Endodermal cell (in vitro differentiated cells): ENCODE measurements at places on chromosomes 2 and 18. TPM values are rescaled to one million over a fixed set of nuclear protein-coding genes. Genes with fewer than 3 reads are reported as not detected.
A peak's percentile ranks its signal among the peaks of the same experiment; 100 is the strongest.

The VWC2L gene
- total RNA-seq, result not detected in 3 replicates

The SP140 gene
- total RNA-seq, result 1.1 TPM in 1 of 3 replicates, not detected in the others

DNA sequence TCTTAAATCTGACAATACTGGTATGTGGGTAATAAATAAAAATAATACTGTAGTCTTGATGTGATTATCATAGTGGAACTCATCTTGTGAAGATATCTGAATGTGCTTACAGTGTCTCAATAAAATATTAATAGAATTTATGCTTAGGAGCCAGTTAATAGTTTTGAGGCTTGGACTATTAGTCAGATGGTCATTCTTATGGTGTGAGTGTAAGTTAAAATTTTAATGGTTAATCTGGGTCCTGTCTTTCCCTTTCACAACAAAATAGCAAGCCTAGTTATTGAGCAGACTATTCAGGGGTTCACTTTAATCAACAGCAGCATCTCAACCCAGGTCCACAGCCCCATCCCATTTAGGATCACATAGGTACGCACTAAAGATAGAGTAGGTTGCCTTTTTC lies 138.9 kb downstream of the HAUS1 start:
- H3K4me1 ChIP-seq, result no peaks in the 10 kb centered on the region
- no peaks in the 10 kb centered on the region for H3K36me3 ChIP-seq
- no peaks in the 10 kb centered on the region for H3K27me3 ChIP-seq

DNA sequence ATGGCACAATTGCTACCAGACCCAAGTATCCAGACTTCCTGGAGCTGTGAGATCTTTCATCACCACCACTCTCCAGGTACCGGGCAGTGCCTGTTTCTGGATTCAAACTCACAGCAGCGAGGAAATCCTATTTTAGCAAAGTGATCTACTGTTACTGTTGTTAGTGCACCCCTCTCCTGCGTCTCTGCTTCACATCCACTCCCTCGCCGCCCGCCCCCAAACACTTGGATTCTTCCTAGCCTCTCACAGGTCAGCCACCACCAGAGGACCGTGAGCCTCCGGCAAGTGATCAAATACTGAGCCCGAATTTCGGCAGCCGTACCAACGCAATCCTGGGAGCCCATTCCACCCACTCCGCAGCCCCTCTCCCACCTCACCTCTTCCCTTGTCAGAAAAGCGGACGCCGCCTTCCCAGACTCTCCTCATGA lies 519 bp downstream of the METTL4 start:
- H3K27ac ChIP-seq, result peak overlapping the region; percentile 95
- peak; percentile 89 for DNase-seq
- peak overlapping the region; percentile 95 for H3K4me3 ChIP-seq
- H3K36me3 ChIP-seq, result peaks cover 24% of the 10 kb centered on the region
- H3K27me3 ChIP-seq, result no peaks in the 10 kb centered on the region

DNA sequence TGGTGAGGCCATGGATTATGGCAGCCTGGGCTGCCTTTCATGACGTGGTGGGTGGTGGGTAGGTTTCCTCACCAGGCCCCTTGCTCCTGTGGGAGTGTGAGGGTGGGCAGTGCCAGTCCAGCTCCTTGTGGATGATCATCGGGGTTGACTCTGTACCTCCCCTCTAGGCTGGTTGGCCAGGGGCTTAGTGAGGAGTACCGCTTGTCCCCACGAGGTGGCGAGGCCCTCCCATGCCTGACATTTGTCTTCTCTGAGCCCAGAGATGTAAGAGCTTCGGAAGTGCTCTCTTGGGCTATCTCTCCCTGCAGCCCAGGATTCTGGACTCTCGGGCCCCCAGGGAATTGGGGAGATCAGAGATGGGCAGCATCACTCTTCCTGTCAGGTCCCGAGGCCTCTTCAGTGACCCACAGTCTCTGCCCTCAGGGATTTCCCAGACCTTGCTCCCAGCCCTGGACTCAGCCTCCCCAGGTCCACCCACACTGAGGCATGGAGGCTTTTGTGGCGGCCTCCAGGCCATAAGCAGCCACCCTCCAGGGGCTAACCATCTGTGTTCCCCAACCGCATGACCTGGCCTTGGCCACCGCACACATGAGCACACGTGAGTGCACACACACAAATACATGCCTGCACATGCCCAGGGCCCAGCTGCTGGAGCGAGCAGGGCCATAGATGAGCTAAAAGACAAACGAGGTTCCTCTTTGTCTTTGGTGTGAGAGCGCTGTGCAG lies 6.5 kb downstream of the SPR start:
- DNase-seq, result peak; percentile 94
- H3K27ac ChIP-seq, result no peak overlapping the region
- H3K27me3 ChIP-seq, result peaks cover 47% of the 10 kb centered on the region
- H3K36me3 ChIP-seq, result no peaks in the 10 kb centered on the region
- H3K4me1 ChIP-seq, result peaks cover 3% of the 10 kb centered on the region

GRCh38 chr2:54579061-54579681 lies 123.0 kb downstream of the SPTBN1 start:
- peaks cover 12% of the 10 kb centered on the region for H3K4me1 ChIP-seq
- no peak for DNase-seq
- no peak overlapping the region for H3K4me3 ChIP-seq
- H3K27ac ChIP-seq, result no peak overlapping the region
- H3K36me3 ChIP-seq, result peaks cover 2% of the 10 kb centered on the region

DNA sequence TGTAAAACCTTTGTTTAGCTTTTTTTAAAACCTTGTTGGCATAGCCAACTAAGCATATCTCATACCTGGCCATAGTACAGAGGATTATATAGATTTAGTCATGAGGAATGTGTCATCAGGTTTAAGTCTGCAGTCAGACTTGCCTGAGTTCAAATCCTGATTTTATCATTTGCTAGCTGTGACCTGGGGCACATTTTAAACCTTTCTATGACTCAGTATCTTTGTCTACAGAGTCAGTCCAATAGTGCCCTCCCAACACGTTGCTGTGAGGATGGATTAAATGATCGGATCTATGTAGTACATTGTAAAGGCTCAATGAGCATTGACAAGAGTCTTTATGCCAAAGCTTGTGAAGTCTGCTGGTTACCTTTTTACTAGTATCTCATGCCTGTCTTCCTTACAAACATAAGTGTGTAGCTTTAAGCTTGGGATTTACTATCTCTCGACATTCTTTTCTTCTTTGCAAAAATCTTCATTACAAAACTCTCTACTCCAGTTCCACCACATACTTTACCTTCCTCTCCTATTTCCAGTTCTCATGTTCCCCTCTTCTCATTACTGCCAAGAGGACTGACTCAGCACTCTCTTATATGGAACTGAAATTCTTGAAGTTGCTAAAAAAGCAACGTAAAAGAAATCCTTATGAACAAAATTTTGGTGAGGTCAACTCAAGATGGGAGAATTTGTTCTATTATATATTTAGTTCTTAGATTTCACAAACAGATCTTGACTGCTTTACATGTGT lies 68.1 kb upstream of the RBMS1 start:
- DNase-seq, result no peak
- no peak overlapping the region for H3K4me3 ChIP-seq
- H3K36me3 ChIP-seq, result no peaks in the 10 kb centered on the region
- no peaks in the 10 kb centered on the region for H3K4me1 ChIP-seq

- no peaks in the 10 kb centered on the region for H3K36me3 ChIP-seq
- no peak overlapping the region for H3K4me3 ChIP-seq
- no peak overlapping the region for H3K27ac ChIP-seq
Measured at GRCh38 chr18:13392899-13393298, 174.3 kb downstream of the LDLRAD4 start.
